ENCODE measurements at places on chromosomes 6 and 20. TPM values are rescaled to one million over a fixed set of nuclear protein-coding genes. Genes with fewer than 3 reads are reported as not detected.

CAP2 gene
- total RNA-seq = not detected

LY6G5B gene
- 3.4 TPM for total RNA-seq

WFDC5 gene
- total RNA-seq = not detected

GRCh38 chr20:38123021-38123587 is 42.0 kb downstream of the TGM2 start:
- no peaks in the 10 kb centered on the region for H3K36me3 ChIP-seq
- H3K4me3 ChIP-seq = no peak overlapping the region
- H3K27ac ChIP-seq = no peak overlapping the region
- H3K27me3 ChIP-seq = no peaks in the 10 kb centered on the region
- DNase-seq = no peak

- H3K27me3 ChIP-seq = no peaks in the 10 kb centered on the region
- peak overlapping the region; percentile 86 for H3K4me3 ChIP-seq
- peaks cover 62% of the 10 kb centered on the region for H3K4me1 ChIP-seq
- peaks cover 36% of the 10 kb centered on the region for H3K36me3 ChIP-seq
- peak overlapping the region; percentile 92 for H3K27ac ChIP-seq
Measured at GRCh38 chr6:42449917-42450476, 1.7 kb downstream of the TRERF1 start.

DNA sequence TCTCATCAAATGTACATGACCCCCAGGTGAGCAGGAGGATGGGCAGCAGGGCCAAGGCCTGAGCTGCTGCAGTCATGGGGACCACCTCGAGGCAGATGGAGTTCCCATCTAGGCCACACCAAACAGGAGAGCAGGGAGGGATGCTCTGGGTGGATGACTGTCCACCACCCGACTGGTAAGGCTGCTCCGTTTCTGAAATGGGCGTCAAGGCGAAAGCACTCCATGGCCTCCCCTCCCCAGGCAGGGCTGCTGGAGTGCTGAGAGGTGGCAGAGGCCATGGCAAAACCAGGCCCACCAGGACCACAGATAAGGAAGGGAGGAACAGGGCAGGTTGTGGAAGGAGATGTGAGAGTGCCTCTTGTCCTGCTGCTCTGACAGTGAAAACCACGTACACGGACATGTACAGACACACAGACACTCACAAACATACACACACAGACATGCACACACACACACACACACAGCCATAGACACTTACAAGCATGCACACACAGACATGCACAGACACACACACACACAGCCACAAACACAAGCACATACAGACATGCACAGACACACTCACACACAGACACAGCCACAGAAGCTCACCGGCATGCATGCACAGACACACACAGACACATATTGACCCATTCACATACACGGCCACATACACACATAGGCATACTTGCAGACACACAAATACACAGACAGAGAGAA is 93.2 kb downstream of the PSMG4 start:
- peak overlapping the region; percentile 53 for H3K27ac ChIP-seq
- DNase-seq = no peak
- peak overlapping the region; percentile 46 for H3K4me3 ChIP-seq
- H3K27me3 ChIP-seq = no peaks in the 10 kb centered on the region

- H3K36me3 ChIP-seq = no peaks in the 10 kb centered on the region
- no peak overlapping the region for H3K4me3 ChIP-seq
- DNase-seq = no peak
- no peaks in the 10 kb centered on the region for H3K4me1 ChIP-seq
Measured at GRCh38 chr6:66161546-66162108, 454.6 kb upstream of the EYS start.

DNA sequence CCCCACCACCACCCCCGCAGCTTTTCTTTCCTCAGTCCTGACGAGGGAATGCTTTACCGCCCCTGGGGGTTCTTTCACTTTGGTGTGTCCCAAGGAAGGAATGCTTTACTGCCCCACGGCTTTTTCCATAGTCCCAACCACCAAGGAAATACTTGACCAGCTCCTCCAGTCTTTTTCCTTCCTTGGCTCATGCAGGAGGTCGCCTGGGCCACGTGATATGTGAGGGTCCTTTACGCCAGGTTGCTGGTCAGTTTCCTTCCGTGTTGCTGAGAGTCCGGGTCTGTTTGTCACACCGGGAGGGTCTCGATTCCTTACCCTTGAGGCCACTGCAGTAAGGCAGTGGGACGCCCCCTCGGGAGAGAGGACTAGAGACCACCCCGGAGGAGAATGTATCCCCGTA is 58.9 kb upstream of the CDH4 start:
- H3K27ac ChIP-seq = no peak overlapping the region
- H3K4me1 ChIP-seq = no peaks in the 10 kb centered on the region

DNA sequence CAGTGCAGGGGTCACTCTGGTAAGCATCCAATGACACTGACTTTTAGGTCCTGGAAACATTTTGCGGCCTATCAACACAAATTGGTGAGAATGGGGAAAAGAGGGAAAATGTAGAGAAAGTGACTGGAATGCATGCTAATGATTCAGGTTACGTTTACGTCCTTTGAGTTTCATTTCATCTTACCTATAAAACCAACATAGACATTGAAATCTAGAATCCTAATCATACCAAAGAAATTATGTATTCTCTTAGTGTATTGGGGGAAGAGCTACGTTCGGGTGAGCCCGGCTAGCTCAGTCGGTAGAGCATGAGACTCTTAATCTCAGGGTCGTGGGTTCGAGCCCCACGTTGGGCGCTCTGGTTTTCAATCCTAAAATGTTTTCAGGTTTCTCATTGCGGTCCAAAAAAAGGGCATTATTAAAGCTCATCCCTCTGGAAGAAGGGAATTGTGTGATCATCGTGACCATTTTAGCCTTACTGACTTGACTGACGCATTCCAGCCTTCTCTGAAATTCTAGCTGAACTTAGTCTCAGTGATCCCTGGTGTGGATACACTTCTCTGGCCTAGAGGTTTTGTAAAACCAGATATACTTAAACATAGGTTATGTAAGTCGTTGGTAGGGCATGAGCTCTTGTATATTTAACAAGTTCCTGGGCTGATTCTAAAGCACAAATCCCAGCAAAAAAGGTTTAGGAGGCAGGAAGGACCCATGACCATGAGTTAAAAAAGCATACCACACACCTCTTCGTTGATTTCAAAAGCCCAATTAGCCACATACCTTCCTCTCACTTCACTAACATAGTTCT is 18.3 kb downstream of the HMGN4 start:
- peaks cover 36% of the 10 kb centered on the region for H3K4me1 ChIP-seq
- H3K4me3 ChIP-seq = peak overlapping the region; percentile 85
- no peaks in the 10 kb centered on the region for H3K36me3 ChIP-seq
- H3K27ac ChIP-seq = no peak overlapping the region

- no peaks in the 10 kb centered on the region for H3K36me3 ChIP-seq
- no peak overlapping the region for H3K4me3 ChIP-seq
- no peak overlapping the region for H3K27ac ChIP-seq
- no peaks in the 10 kb centered on the region for H3K27me3 ChIP-seq
Measured at GRCh38 chr20:62258499-62259293, 20.4 kb downstream of the OSBPL2 start.

DNA sequence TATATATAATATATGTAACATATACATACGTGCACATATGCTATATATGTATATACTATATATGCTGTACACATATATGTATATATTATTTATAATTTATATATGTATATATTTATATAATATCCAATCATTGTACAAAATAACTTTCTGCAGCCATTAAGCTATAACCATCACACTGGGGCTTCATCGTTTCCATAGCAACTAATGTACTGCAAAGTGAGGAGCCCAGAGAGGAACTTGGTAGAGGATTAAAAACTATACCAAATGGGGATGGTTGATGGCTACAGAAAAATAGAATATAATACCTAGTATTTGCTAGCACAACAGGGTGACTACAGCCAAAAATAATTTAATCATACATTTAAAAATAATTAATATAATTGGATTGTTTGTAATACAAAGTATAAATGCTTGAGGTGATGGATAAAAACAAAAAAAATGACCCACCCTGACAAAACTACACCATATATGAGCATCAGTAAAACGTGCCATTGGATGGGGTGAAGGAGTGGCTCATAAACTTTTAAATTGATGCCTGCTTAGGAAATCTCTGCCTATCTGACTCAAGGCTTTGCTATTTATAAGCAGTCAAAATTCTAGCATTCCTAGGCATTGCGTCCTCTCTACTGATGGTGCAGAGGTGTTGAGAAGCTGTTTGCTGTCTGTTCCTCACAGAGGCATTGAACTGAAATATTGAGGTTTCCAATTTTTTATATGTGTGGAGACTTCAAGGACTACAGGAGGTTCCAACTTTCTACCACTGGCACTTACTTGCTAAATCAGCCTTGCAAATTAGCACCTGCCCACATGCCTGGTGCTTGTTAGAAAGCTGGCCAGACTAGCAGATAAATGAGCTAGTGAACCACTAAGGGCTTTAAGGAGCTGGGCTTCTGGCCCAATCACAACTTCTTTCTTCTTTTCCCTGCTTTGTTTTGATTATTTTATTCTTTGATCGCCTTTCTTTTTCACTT is 190.1 kb downstream of the SCP2D1 start:
- DNase-seq = peak; percentile 69
- no peaks in the 10 kb centered on the region for H3K36me3 ChIP-seq
- no peak overlapping the region for H3K27ac ChIP-seq
- peaks cover 24% of the 10 kb centered on the region for H3K4me1 ChIP-seq

GRCh38 chr6:452301-453067 is 60.9 kb downstream of the IRF4 start:
- H3K4me3 ChIP-seq = no peak overlapping the region
- H3K27me3 ChIP-seq = no peaks in the 10 kb centered on the region
- no peaks in the 10 kb centered on the region for H3K36me3 ChIP-seq
- no peaks in the 10 kb centered on the region for H3K4me1 ChIP-seq

DNA sequence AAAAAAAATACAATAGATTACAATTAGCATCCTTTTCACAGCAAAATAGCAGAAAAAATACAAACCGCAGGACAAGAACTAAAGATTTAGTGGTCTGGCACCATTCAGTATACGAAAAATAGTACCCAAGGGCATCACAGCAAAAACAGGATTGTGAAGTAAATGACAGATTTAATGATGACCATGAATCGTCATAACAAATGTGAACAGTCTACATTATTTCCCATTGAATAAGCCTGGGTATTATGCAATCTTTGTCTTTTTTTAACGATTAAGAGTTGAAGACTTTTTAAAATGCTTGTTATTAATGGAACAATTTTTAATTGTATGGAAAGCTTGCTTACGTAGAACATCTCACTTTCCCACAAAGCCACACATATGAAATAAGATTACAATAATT is 432.8 kb downstream of the PKHD1 start:
- no peak overlapping the region for H3K27ac ChIP-seq
- DNase-seq = no peak
- H3K4me3 ChIP-seq = no peak overlapping the region
- no peaks in the 10 kb centered on the region for H3K36me3 ChIP-seq

- H3K27me3 ChIP-seq = no peaks in the 10 kb centered on the region
- no peak for DNase-seq
- no peak overlapping the region for H3K4me3 ChIP-seq
- no peaks in the 10 kb centered on the region for H3K4me1 ChIP-seq
Measured at GRCh38 chr20:53074811-53075314, 102.7 kb downstream of the TSHZ2 start.

DNA sequence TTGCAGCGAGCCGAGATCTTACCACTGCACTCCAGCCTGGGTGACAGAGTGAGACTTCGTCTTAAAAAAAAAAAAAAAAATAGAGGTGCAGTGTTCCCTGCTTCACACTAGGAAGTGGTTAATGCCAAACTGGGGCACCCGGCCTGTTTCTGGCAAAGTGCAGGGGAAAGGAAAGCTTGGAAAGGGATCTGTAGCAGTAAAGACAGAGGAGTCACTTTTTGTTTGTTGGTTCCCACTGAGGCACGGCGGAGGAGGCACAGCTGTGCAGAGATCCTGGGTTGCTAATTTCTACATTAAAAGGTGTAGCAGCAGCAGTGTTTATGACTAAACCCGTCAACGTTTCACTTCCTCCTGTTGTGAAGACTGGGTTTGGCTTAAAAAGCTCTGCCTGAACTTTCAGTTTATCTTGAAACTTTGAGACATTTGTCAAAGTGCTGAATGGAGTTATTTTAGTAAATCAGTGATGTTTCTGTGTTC is 125.6 kb downstream of the CARMIL1 start:
- H3K4me3 ChIP-seq = no peak overlapping the region
- no peak overlapping the region for H3K27ac ChIP-seq
- no peak for DNase-seq

- DNase-seq = peak; percentile 51
- H3K4me1 ChIP-seq = peaks cover 72% of the 10 kb centered on the region
- no peaks in the 10 kb centered on the region for H3K27me3 ChIP-seq
- H3K36me3 ChIP-seq = peaks cover 73% of the 10 kb centered on the region
- H3K4me3 ChIP-seq = peak overlapping the region; percentile 65
Measured at GRCh38 chr20:58906894-58907293, 54.4 kb downstream of the GNAS start.

GRCh38 chr6:152261179-152261578 is 376.0 kb downstream of the SYNE1 start:
- H3K4me1 ChIP-seq = no peaks in the 10 kb centered on the region
- H3K4me3 ChIP-seq = no peak overlapping the region
- no peak overlapping the region for H3K27ac ChIP-seq
- no peak for DNase-seq

GRCh38 chr6:81769824-81770223 is 17.3 kb upstream of the TENT5A start:
- no peak for DNase-seq
- H3K4me3 ChIP-seq = no peak overlapping the region
- no peak overlapping the region for H3K27ac ChIP-seq
- no peaks in the 10 kb centered on the region for H3K36me3 ChIP-seq
- no peaks in the 10 kb centered on the region for H3K27me3 ChIP-seq

DNA sequence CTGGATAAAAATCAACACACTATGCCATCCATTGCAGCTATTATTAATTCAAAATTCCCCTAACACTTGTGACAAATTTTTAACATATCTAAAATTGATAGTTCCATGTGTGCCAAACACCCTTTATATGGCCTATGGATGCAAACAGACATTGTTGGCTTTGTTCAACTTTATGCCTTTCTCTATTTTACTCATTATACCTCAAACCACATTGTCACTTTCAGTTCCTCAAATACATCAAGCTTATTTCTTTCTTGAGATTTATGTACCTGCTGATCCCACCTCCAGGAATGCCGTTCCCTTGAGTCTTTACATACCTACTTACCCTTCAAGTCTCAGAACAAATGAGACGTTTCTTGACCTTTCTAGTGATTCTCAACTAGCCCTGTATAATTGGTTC is 193.5 kb upstream of the PLN start:
- H3K27me3 ChIP-seq = no peaks in the 10 kb centered on the region
- no peak overlapping the region for H3K4me3 ChIP-seq
- no peaks in the 10 kb centered on the region for H3K4me1 ChIP-seq
- H3K36me3 ChIP-seq = no peaks in the 10 kb centered on the region

DNA sequence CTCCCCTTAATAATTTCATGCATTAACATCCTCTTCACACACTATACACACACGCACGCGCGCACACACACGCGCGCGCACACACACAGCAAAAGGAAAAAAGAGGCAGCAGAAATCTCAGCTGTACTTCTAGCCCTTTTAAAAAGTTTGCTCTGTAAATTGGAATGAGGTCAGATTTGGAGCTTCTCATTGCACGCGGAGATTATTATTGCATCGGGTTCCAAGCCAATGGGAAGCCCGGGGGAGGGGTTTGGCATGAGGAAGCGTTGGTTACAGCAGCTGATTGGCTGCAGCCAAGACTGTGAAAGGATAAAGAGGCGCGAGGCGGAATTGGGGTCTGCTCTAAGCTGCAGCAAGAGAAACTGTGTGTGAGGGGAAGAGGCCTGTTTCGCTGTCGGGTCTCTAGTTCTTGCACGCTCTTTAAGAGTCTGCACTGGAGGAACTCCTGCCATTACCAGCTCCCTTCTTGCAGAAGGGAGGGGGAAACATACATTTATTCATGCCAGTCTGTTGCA is at the start of gene SOX4:
Gene SOX4, plus strand, starts transcription at position 340 of the 515 bp plus-strand sequence. CDS start 784 bp downstream, outside the sequence.
- DNase-seq = peak; percentile 98
- no peaks in the 10 kb centered on the region for H3K27me3 ChIP-seq
- H3K4me1 ChIP-seq = peaks cover 38% of the 10 kb centered on the region
- peak within 1 kb of the TSS; percentile 85 for H3K4me3 ChIP-seq
- H3K36me3 ChIP-seq = no peaks in the 10 kb centered on the region

Measured in Karpas-422 (cell line).